GM13976 (cell line): ENCODE measurements at places on chromosomes 6 and 20.
A peak's percentile ranks its signal among the peaks of the same experiment; 100 is the strongest.

- DNase-seq: no peak
These were observed 9.7 kb downstream of the FUCA2 start for GRCh38 chr6:143501851-143502250.

GRCh38 chr6:68633281-68633971 is 1.7 kb upstream of the ADGRB3 start:
- DNase-seq: no peak

GRCh38 chr6:136771306-136771705 is 21.0 kb downstream of the MAP3K5 start:
- no peak for DNase-seq

GRCh38 chr6:48176645-48177308 is 65.8 kb upstream of the PTCHD4 start:
- no peak for DNase-seq

DNA sequence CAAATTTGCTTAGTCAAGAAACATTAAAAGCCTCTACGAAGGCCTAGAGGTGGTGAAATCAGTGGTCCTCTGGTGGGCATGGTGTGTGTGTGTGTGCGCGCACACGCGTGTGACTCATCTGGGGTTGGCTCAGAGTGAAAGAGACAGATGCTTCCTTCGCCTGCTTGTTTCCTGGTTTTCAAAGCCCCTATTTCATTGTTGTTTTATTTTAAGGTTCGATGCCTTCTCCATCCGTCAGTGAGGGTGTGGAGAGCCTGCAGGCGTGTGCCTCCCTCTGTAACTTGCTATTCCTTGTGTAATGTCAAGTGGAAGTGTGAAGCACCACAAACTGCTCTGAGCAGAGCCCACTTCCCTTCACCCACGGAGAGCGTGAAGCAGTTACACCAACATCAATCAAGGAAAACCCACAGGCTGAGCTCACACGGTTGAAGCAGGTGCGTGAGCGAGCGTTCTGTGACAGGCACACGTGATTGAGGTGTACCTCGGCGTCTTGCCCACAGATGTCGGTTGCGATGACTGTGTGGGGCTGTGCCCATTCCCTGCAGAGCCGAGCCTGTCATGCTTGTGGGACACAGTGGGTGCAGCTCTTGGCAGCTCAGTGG is 233.9 kb downstream of the PRL start:
- DNase-seq: peak; percentile 25

DNA sequence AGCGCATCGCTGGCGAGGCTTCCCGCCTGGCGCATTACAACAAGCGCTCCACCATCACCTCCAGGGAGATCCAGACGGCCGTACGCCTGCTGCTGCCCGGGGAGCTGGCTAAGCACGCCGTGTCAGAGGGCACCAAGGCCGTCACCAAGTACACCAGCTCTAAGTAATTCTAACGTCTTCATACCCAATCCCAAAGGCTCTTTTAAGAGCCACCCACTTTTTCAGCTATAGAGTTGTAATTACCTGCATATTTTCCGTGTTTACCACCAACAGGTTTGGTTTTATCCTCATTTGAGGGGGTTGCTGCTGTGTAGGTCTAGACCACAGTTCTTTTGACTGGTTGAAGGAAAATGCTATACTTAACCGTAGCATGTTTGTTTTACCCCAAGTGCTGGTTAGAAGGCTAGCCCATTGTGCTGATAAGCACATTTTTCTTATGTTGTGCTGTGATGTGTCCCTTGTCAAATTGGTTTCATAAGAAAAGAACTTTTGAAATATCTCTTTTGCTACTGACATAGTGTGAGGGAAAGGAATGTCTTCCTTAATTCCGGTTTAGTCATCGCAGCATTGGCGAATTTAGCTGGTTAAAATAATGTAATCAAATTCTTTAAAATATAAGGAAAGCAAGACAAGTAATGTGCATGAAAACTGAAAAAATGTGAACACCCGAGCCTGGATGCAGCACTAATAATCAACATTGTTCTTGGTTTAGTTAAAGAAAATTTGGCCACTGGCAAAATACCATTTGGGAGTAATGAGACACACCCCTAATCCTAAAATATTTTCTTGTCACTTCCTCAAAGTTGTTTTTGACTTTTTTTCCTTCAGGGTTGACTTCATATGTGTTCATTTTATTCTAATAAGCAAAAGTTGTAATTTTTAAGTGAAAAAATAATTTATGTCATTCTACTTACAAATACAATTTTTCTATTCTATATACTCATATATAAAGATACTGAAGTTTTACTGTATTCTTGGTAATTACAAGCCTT is 112.8 kb downstream of the HFE start:
- DNase-seq: no peak

GRCh38 chr6:170329321-170329720 is 22.8 kb downstream of the FAM120B start:
- DNase-seq: no peak

DNA sequence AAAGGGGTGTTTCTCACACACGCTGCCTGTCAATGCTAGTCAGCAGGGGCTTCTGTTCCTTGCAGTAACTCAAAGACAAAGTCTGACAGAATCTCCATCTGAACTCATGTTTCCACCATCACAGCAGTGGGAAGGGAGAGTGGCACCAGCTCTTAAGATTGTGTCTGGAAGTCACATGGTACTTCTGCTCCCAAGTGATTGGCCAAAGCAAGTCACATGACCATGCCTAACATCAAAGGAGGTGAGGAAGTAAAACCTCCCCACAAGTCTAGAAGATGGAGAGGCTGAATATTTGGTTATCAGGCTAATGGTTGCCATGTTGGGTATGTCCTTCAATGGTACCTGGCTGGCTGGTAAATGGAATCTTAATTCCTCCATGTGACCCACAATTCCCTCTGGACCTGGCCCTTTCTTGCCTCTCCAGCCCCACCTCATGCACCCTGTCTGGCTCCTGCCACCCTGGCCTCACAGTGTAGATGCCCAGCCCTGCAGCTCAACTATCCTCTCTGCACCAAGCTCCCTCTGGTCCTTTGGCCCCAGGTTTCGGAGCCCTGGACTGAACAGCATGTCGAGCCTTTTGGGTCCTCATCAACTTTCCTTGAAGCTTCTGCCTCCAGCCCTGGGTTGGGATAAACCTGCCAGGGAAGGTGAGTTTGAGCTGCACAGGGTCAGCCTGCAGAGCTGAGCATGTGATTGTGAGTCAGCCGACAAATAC is 51.0 kb upstream of the PMEPA1 start:
- DNase-seq: no peak

GRCh38 chr6:10309457-10310329 is 105.2 kb downstream of the TFAP2A start:
- no peak for DNase-seq

- DNase-seq: no peak
These were observed 24.7 kb upstream of the RALGAPA2 start for GRCh38 chr20:20737158-20737557.

GRCh38 chr6:147226163-147226724 is 22.0 kb downstream of the STXBP5 start:
- no peak for DNase-seq

DNA sequence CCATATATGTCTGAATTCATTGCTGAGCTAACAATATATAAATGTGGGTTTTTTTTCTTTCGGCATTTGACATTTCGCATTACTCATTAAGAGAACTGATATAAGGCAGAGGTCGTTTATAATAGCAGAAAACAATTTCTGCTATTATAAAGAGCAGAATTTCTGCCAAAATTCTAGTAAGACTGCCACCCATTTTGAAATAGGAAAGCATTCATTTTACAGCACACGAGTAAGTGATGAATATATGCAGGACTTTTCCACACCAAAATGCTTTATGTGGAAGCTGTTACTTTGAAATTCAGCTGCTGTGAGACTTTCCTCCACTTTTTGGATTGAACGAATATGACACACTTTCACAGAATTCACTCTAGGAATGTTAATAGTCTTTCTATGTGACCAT is 610.9 kb upstream of the MAN1A1 start:
- no peak for DNase-seq

DNA sequence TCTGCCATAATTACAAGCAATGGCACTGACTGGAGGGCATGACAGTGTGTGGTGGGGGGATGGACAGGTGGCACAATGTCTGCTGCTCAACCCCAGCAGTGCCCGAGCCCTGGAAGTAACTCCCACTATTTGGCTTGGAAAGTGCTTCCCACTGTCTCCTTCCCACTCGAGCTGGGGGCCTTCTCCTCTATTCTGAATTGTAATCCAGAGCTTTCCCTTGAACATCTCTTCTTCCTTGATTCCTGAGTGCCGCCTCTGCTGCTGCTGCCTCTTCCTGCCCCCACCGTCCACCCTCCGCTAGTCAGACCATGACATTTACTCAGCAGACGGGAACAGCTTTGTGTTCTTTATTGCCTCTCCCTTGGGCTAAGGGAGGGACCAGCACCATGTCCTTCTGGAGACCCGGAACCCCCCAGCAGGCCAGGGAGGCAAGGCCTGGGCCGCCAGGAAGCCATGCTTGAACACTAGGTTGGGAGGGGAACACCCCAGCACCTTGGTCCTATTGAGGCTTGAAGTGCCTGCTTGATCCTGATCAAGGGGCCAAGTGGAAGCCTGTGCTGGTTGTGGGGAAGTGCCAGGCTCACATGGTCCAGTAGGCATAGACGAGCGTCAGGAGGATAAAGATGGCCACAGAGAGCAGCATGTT is 17.0 kb downstream of the CCDC167 start:
- DNase-seq: no peak

GRCh38 chr6:155313602-155314091 is 637 bp downstream of the TFB1M start:
- DNase-seq: no peak

GRCh38 chr20:2230726-2231488 is 64.9 kb upstream of the TGM3 start:
- DNase-seq: no peak

- peak; percentile 32 for DNase-seq
These were observed 113.2 kb downstream of the VIP start for GRCh38 chr6:152863618-152864326.

DNA sequence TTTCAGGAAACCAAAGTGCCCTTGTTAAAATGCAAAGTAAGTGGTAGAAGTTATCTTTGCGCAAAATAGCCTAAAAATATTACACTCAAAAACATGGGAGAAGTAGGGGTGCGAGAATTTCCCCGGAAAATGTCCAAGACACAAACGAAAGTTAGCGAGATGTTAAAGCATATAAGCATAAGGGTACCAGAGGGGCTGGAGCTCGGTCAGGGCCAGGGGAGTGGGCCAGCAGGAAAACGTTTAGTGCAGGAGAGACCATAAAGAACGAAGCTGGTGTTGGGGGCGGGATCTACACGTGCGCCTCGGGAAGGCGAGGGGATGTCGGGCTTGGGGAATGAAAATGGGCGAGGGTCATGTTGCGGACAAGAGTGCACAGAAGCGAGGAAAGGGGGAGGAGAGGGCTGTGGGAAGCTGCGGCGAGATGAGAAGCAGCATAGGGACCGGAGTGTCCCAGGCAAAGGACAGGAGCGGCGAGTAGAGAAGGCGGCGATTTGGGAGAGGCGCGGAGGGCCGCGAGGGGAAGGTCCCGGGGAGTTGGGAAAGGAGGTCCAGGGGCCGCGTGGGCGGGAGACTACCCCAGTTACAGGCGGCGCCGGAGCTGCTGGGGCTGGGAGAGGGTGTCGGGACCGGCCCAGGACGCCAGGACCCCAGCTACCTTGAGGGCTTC is 600 bp downstream of the XPO5 start:
- DNase-seq: no peak

GRCh38 chr6:119612911-119613381 is 263.4 kb upstream of the MAN1A1 start:
- DNase-seq: no peak

- DNase-seq: no peak
These were observed 359.4 kb downstream of the HDGFL1 start for GRCh38 chr6:22928775-22929174.

- DNase-seq: no peak
These were observed 159.6 kb downstream of the TRIM27 start for GRCh38 chr6:28764014-28764723.

DNA sequence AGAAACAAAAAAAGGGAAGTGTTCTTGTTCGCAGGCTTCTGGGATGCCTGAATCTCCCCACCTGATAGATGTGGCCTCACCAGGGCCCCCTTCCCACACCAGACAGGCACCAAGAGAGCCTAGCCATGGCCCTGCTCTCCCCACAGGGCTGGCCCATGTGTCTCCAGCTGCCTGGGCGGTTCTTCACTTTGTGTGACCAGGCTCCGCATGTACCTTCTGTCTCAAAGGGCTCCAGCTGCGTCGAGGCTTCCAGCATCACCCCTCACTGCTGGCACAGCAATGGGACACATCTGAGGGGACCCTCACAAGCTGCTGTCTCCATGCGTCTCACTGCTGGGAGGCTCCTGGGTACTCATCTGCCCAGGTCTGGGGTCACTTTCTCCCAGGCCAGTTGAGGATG is 362.9 kb downstream of the ZFAND3 start:
- DNase-seq: no peak

- peak; percentile 10 for DNase-seq
These were observed 322.2 kb downstream of the PLCB1 start for GRCh38 chr20:8454137-8454712.

DNA sequence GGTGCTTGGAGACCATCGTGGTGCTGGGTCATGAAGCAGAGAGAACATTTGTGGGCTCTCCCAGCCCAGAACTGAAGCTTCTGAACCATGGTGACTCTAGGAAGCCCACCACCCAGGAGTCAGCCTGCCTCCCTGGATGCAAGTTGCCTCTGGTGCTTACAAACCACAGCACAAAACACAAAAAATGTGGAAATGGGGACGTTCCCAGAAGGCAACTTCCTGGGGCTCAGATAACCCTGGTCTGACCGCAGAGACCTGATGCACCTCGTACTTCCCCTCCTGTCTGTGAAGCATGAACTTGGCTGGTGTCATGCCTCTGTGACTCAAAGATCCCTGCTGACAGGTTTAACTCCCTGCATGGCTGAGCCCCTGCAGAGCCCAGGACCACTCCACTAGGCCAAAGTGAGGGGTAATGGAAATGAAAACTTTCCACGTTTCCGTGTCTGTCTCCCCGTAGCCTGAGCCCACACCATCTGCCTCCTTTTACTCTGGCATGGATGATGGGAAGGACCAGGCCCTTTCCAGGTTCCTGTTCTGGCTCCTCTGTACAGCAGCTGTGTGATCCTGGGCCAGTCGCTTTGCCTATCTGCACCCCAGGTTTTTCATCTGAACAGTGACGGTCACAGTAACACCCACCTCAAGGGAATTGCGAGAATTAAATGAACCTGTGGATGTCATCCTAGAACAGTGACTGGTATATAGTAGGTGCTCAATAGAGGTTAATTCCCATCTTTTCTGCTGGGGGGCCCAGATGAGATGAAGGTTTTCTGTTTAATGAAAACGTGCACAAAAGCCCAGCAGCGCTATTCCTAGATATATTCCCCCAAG is 57.7 kb downstream of the PPP1R16B start:
- peak; percentile 73 for DNase-seq

DNA sequence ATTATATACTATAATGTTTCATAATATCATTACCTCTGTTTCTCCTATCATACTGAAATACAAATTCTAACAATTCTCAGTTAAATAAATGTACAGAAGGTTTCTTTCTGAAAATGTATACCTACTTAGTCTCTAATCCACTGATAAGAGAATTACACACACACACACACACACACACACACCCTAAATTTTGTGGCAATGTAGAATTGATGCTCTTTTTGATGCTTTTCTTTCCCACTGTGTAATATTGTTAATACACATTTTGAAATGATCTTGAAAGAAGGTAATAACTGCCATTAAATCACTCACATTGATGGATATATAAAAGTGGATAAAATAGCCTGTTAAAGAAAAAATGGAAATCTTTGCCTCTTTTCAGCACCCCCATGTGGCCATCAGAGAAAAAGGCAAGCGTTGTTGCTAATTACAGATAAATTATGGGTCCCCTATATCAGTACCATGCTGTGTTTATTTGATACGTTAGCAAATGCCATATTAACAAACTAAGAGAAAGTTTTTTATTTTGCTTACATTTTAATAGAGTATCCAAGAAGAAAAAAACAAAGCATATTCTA is 76.6 kb upstream of the VGLL2 start:
- DNase-seq: no peak
